ENCODE measurements at places on chromosomes 2 and 18.

- DNase-seq: no peak
Measured at GRCh38 chr2:10977003-10977402, 65.3 kb downstream of the KCNF1 start.

- no peak for DNase-seq
Measured at GRCh38 chr18:23250893-23251656, 115.8 kb downstream of the CABLES1 start.

GRCh38 chr2:20350041-20350712 lies 467 bp downstream of the PUM2 start:
- DNase-seq: no peak

DNA sequence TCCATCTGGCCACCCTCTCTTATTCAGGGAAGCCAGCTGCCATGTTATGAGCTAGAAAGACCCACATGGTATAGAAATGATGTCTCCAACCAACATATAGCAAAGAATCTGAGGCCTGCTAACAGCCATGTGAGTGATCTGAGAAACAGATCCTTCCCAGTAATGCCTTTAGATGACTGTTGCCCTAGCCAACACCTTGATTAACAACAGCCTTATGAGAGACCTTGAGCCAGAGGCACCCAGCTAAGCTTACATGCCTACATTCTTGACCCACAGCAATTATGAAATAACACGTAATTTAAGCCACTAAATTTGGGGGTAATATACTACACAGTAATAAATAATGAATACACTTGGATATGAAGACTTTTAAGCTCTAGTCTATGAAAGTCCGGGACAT lies 13.0 kb downstream of the KANSL1L start:
- DNase-seq: no peak

DNA sequence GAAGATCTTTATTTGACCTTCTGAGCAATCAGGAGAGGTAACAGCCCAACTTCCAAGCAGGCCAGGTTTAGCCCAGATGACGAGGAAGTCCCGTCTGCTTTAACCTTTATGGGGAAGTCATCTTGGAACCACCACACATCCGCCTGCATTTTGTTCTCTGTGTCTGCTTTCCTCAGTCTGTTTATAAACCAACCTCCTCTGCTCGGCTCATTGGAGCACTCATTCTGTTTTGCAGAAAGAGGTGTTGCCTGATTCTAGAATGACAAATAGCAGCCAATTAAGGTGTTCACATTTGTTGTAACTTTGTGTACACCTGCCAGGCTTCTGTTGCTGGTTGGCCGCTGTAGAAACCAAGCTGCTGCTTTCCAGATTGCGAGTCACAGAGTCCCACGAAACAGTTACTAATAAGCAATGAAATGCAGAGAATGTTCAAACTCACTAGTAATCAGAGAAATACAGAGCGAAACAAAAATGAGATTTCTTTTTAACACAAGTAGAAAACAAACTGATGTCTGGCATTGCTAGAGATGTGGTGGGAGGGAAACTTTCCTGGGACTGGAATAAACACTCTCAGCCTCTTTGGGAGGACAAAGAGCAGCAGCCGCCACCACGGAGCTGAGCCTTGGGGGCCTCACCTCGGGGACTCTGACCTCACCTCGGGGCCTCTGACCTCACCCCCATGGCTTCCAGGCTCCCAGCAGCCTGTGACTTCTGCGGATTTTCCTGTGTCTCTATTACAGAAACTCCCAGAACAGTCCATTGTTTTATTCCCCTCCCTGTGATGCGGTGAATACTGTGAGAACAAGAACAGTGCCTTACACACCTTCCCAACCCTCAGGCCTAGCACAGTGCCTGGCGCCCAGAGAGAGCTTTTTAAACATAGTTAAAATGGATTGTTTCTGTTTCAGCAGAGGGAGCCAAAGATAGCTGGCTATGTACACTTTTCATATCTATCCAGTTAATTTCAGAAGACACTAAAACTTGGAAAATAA lies 64.0 kb downstream of the MBP start:
- no peak for DNase-seq

GRCh38 chr18:25177631-25178030 lies 174.3 kb downstream of the ZNF521 start:
- no peak for DNase-seq

- no peak for DNase-seq
Measured at GRCh38 chr18:70461323-70462077, 172.7 kb downstream of the SOCS6 start.

DNA sequence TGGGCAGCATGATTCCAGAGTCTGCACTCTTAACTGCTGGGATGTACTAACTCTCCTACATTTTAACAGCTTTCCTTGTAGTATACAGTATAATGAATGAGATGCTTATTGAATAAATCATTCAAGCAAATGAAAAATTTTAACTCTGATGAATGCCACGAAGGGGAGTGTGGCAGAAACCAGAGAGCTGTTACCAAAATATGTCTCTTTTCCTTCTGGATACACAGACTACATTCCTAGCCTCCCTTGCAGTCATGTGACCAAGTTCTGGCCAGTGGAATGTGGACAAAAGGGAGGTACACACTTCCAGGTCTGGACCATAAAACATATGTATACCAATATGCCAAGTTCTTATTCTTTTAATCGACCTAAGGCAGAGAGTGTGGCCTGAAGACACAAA lies 1.7 kb upstream of the EML4 start:
- no peak for DNase-seq

GRCh38 chr2:39660612-39661236 lies 5.0 kb upstream of the TMEM178A start:
- DNase-seq: no peak

DNA sequence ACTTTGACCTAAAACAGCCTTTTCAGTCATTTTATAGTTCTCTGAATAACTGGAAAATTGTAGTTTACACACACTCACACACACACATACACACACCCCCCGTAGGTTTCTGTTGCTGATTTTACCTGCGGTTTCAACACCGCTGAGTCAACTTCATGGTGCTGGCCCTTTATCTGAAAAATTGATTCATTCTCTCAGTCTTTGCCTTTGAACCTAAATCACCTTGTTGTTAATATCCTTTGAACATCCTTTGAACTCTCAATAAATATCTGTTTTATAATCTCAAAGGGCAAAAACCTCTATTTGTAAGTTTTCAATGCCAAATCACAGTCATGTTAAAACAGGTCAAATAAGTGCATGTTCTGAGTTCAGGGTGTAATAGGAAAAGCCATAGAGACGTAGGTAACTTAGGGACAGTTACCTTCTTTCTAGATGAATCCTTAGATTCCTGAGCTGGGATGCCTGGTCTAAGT lies 109.0 kb upstream of the BZW1 start:
- DNase-seq: no peak

- no peak for DNase-seq
Measured at GRCh38 chr2:42786561-42787345, 5.6 kb downstream of the HAAO start.

GRCh38 chr18:67035026-67035425 lies 431.1 kb upstream of the CDH19 start:
- no peak for DNase-seq

DNA sequence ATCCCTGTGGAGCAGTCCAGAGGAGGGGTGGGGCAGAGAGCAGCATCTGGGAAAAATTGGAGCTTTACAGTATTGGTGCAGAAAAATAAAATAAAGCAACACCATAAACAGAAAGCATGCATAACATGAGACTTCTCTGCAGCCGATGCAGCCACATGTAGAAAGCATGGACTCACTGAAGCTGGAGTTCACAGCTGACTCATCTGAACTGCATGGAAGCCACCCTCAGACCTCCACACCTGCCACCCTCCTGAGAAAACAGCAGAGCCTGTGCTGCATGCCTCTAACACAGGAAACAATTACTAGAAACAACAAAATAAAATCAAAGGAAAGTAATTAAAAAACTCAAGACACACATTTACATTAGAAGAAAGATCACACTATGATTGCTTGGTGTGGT lies 169.4 kb upstream of the ALKAL2 start:
- no peak for DNase-seq

DNA sequence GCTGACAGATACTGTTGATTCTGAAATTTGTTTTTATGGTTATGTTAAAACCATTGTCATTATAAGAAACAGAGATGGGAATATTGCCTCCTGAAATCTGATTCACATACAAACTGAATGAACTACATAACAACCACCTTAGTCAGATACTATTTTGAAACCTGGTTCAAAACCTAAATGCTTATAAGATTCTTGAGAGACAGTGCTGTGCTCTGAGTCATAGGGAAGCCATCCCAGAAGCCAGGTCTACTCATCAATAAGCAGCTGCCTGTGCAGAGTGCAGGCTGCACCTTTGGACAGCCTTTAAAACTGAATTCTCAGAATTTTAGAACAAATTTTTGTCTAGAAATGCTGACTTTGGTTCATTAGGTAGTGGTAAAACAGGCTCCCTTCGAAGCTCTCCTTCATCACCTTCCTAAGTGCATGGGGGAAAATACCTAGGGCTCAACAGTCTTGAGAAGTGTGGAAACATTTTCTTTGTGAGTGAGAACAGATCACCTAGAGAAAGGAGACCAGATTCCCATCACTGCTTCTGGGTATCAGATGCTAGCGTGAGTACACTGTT lies at the start of gene SERPINB7:
Gene SERPINB7 (plus strand): TSS at position 253 of the 565 bp plus-strand sequence. CDS start 6,955 bp downstream, outside the sequence.
- DNase-seq: peak; percentile 85

DNA sequence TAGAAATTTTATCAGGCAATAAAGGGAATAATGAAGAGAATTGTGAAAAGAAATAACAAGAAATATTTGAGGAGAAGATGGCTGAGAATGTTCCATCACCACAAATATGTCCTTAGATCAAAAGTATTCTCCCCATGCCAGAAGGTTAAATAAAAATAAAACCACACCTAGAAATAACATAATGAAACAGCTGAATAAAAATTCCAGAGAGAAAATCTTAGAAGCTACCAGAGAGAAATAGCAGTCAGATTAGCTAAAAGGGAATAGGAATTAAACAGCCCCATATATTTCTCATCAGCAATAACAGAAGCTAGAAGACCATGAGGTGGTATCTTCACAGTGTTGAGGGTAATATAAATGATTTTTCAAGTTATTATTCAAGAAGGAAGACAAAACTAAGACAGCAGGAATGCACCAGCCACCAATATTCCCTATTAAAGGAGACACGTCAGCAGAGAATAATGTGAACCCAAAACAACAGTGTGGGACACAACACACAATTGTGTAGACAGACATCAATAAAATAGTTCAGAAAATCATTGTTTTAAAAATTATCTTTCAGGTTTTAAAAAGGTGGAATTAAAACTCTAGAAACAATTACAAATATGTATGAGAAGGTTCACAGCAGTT lies 82.0 kb upstream of the NEDD4L start:
- no peak for DNase-seq

DNA sequence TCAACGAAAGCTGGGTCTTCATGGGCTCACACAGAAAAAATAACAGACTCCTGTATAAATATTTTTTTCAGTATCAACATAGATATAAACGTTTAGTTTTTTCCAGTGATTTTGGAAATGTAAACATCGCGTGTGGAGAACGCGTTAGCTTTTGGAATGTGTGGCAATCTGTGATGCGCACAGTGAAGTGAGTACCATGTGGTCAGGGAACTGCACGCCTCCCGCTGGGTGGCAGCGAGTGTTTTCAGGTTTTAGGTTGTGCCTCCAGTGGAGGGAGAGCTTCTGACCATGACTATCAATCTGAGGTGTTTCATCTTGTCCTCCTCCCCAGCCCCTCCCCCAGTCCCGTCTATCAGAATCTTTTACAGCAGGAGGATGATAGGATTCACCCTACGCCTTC lies 127.8 kb downstream of the ARHGAP28 start:
- no peak for DNase-seq

GRCh38 chr2:189015359-189015758 lies 41.2 kb downstream of the COL3A1 start:
- no peak for DNase-seq

DNA sequence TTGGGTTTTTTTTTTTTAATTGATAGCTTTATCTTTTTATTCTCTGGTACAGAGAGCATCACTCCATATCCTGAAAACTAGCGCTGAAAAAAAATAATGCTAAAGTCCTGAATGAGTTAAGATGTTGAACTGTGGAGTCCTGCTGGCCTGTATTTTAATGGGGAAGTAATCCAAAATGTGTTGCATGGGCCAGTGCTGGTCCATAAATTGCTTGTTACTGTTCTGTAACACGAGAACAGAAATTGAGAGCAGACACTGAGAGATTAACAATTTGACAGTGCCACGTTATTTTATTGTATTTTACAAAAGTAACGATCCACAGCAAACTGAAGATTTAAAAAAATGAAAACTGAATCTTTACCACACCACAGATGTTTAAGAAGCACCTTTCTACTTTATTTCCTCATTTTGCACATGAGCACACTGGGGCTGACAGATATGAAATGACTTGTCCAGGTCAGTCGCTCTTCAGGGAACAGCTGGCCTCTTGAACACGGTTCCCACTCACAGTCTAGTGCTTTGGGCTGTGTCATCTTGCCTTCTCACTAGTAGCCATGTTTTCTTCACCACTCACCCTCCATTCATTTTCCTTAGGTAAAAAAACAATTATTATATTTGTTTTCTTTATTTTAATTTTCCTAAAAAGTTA lies 35.3 kb downstream of the ZCCHC2 start:
- no peak for DNase-seq

DNA sequence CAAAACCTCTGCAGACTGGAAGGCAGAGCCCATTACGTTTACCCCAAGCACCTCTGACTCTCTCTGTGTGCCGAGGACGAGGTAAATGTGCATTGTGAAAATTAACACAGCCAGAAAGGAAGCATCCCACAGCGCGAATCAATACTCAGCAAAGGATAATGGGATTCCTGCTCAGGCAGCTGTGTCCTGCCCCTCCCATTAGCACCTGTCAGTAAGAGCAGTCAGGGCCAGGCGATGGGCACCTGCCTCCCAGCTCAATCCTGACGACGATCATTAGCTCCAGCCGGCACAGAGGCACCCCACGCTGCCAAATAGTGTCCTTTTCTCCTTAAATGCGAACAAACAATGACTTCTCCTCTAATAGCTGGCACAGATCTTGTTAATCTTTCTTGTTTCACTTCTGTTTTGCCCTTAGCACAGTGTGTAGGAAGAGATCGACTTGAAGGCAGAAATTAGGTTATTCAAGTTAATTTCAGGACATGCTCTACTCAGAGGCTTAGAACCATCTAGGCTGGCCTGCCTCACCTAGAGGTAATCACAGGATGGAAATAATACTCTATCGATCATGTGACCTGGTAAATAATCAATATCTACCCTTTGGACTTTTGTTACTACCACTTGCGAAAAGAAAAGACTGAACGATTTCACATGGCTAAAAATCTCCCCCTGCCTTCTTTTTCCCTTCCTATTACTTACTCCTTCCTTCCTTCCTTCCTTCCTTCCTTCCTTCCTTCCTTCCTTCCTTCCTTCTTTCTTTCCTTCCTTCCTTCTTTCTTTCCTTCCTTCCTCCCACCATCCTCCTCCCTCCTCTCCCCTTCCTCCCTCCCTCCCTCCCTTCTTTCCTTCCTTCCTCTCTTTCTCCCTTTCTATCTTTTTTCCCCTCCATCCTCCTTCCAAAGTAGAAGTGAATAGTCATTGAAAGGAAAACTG lies 487.9 kb upstream of the ID2 start:
- DNase-seq: no peak

DNA sequence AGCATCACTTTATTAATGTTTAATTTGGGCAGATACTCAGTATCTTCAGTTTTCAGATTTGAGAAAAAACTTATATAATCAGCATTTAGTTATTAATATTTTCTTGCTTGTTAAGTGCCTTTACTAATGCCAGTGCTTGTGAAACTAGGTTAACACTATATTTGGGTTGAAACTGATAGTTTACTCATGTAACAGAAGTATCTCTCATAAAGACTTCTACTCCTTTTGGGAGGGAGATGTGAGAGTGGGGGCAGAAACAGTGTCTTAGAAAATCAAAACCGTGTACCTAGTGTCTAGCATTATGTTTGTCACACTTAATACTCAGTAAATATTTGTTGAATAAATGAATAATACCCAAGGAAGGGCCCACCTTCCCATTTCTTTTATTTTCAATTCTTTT lies 129.5 kb downstream of the MSTN start:
- no peak for DNase-seq
